Memory B cell (primary cell): ENCODE measurements at places on chromosomes 6 and 20.

GRCh38 chr6:37137201-37138090 is 32.5 kb upstream of the PIM1 start:
- no peak for DNase-seq

DNA sequence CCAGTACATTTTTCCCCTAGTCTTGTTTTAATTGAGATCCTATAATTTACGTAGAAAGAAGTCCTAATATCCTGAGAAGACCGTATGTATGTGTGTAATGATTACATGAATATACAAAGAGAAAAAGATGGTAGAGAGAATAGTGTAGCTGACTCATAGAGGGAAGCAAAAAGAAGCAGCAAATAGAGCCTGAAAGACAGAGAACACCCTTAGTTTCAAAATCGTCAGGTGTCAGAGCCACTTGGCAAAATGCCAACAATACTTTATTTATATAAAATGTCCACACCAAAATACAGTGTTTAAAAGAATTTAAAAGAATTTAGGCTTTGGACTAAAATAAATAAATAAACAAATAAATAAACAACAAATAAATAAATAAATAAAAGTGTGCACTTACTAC is 1414.1 kb upstream of the EYS start:
- DNase-seq, result no peak

GRCh38 chr20:17504066-17504897 is 26.9 kb downstream of the BFSP1 start:
- no peak for DNase-seq

GRCh38 chr6:3458706-3459421 is 2.0 kb upstream of the SLC22A23 start:
- DNase-seq, result no peak

DNA sequence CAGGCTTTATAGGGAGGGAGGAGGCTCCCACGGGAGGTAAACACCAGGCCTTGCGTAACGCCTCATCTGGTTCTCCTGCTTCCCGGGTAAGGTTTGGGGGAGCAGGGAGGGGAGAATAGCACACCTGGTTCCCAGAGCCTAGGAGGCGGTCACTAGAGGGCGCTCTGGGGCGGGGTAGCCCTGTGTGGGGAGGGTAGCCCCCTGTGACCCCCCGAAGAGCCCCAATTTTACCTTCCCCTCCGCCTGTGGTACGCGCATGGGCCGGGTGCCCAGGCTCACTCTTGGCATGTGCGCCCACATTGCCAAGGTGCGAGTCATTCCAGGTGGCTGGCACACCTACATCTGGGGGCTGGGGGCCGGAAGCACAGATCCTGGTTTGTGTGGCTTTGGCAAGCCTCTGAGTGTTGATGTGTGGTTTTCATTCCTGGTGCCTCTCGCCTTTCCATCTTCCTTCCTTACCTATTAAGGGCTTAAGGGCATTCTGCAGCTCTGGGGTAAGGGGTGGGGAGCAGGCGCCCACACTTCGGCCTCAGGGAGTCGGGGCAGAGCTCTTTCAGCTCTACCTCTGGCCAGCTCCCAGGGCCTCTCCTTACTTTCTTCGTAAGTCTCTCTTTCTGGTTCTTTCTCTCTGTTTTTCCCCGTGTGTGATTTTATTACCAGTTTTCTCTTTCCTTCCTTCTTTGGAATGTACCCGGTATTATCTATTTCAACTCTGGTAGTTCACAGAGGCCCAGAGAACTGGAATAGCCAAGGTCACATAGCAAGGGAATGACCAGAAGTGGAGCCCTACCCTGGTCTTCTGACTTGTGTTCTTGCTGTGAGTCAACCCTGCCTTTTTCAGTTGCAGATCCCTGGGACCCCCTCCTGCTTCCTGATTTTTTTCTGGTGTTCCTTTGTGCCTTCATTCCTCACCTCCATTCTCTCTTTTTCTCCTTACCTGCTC is 492 bp upstream of the RNF39 start:
- DNase-seq, result no peak

DNA sequence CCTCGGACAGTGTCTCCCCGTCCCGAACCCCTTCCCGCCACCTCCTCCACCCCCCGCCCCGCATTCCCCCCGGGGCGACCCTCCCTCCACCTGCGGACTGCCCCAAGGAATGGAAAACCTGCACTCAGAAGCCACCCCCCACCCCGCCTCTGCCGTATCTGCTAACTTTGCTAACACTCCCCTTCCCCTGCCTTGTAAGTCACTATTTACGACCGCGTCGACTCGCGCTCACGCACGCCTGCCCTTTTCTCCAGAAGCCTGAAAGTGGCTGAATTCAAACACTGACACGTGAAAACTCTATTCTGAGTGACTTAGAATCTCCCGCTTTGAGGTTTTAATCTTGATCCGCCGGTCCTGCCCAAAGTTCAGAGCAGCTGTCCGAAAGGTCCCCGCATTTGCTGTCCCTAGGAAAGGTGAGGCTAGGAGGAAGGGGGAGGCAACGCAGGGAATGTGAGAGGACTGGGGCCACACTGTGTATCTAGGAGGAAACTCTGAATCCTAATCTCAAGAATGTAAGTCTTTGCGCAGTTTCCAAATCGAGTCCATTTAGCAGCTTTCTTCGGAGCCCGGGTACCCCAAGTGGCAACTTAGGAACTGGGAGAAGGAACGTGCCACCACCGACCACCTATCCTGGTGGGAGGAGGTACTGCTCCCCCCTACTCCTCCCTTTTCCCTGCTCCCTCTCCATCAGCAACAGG is 9.3 kb upstream of the POU3F2 start:
- no peak for DNase-seq

- no peak for DNase-seq
Observed at GRCh38 chr20:50427719-50428083, 82.5 kb upstream of the PTPN1 start.

- no peak for DNase-seq
Observed at GRCh38 chr6:143901885-143902750, 37.8 kb downstream of the ZC2HC1B start.

- DNase-seq, result no peak
Observed at GRCh38 chr6:1020837-1021236, 291.1 kb upstream of the FOXQ1 start.

GRCh38 chr6:73309535-73309784 is 44.6 kb downstream of the DPPA5 start:
- no peak for DNase-seq

- DNase-seq, result peak; percentile 37
Observed at GRCh38 chr6:73471686-73472290, 10.3 kb downstream of the MTO1 start.

GRCh38 chr6:35722121-35722761 is 14.6 kb upstream of the ARMC12 start:
- no peak for DNase-seq

GRCh38 chr6:145112711-145113148 is 622.6 kb downstream of the EPM2A start:
- no peak for DNase-seq
